ENCODE measurements at places on chromosomes 11 and 22.

GRCh38 chr22:45336971-45337431, 27.3 kb downstream of the FAM118A start:
- DNase-seq: no peak

DNA sequence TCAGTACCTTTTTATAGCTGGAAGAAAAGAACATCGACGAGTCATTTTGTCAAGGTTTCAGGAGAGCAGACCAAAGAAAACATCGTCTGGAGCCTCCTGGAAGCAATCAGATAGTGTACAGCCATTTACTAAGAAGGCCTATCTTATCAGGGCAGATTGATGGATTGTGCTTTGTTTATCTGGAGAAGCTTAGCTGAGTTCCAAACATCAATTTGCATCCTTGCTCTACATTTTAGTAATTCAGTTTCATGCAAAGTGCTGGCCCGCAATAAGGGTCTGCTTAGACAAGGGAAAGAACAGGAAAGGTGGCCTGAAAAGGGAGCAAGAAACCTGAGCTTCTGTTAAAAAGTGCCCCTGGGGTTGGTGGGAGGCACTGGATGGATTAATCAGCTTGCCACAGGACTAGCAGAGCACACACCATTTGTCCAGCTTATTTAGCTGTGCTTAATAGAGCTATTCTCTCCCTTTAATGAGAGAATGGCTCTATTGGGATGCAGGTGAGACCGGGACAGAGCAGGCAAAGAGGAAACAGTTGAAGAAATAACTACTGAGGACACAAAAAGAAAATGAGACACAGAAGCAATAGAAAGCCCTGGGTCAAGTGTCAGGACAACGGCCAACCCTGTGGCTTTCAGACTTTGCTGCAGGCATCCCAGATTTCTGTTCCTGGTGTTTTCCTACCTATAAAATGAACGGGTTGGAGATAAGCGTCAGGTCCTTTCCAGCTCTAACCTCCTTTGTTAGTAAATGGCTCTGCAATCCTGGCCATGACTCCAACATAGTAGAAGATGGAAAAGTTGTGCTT, 122.1 kb upstream of the TTC12 start:
- DNase-seq: no peak

DNA sequence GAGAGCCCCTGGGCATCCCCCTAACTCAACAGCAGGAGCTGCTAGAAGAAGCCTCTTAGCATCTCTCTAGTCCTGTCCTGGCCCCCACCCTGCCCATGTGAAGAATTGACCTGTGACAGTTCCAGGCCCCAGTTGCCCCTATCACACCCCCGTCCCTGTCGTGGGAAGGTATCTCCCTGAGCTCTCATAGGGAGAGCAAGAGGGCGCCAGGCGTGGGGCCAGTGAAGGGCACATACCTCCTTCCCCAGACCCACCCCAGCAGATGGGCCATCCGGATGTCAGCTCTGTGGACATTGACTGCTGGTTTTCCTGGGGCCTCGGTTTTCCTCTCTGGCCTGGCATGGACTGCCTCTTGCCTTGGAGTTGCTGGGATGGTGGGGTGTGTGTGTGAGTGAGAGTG, 29.5 kb downstream of the CD82 start:
- no peak for DNase-seq

DNA sequence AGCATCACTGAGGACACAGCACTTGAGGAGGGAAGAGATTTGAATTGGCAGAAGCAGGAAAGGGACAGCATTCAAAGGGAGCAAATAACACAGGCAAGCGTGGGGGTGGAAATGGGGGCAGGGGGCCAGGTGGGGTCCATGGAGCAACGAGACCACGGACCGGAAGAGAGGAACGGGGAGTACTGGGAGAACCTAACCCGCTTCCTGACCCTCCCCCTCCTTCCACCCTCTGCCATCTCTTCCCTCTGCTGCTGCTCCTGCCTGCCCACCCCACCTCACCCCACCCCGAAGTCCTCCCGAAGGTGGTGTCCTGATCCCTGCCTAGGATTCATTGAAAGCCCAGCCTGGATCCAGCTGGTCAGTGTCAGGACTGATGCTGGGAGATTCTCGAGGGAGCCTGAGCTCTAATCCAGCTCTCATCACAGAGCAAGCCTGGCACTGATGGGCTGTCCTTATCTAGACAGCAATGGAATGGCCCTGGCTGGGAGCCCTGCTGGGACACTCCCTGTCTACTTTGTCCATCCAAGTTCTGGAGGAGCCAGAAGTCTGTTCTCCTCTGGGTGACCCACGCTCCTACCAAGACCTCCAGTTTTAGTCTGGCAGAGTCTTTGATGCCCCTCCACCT, 105.0 kb downstream of the TRIM29 start:
- DNase-seq: no peak

DNA sequence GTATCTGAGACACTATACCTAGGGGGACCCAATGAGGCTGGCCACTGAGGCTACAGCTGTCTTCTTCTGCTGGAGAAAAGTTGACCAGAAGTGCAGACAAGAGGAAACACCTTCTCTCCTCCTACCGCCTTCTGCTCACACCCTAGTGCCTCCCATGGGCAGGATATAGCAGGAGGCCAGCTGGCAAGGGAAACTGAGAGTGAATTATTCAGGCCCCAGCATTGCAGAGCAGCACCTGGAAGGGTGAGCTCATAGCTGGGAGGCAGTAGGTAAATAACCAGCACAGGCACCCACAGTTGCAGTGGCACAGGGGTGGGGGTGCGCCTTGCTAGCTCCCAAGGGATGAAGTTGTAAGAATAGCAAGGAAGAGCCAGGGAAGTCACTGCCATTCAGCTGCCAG, 267.4 kb upstream of the NCAM1 start:
- DNase-seq: no peak

GRCh38 chr22:49018601-49019000, 809.1 kb downstream of the BRD1 start:
- DNase-seq: no peak

- DNase-seq: no peak
Measured at GRCh38 chr11:47946682-47947559, 33.4 kb upstream of the PTPRJ start.

DNA sequence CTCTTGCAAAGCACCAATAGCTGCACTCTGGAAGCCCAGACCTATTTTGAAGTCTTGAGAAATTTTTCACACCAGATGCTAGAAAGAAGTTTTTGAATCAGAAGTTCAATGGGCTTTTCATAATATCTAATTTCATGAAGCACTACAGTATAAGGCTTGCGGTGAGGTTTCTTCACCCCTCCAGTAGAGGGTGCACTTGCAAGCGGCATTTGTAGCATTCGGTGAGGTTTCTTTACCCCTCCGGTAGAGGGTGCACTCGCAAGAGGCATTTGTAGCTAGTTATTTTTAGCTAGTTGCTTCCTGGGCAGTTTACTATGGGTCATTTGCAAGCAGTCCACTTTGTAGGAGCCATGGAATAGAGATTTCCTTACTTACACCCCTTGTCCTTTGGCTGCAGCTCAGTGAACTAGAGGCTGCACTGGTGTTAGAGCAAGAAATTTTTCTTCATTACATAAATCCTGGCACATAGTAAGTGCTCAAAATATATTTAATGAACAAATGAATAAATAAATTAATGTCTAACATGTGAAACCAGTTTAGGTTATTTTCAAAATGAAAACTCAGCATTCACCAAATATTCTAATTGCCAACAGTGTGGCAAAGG, 7.8 kb upstream of the NOX4 start:
- no peak for DNase-seq

GRCh38 chr11:62020661-62021060, 53.2 kb upstream of the FTH1 start:
- no peak for DNase-seq

DNA sequence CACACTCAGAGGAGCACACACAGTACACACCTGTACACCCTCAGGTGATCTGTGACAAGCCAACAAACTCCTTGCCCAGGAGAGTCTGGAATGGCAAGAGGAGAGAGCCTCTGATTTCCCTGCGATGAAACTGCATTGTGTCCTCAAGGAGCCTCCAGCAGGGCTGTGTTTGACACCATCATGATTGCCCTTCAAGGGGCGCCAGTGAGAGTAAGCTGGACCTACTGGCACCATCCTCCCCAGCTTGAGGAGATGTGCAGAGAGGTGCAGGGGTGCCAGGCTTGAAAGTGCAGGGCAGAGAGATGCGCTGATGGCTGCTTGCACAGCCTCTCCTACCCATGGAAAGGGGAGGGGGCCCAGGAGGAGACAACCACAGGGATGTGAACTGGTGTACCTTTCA, 188.8 kb upstream of the CADM1 start:
- DNase-seq: no peak

DNA sequence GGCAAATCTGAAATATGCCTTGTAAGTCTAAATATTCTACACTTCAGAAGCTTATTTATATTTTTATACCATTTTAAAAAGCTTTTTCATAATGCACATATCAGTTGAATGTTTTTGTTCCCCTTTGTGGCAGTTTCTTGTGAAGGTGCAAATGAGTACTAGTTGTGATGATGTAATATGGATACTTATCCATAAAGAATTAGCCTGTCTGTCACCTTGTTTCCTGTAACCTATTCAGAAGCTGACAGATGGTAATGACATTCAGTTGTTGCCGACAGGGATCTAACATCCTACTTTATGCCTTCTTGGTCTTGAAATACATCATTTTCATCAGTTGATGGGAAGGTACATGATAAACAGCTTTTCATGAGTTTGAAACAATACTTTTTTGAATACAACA, 2.9 kb downstream of the QSER1 start:
- DNase-seq: no peak

Measured in NCI-H1436 treated with DMSO at 0.1 percent for 48 hours (cell line).